Stimulated activated naive CD4-positive, alpha-beta T cell treated with Interleukin-2 at 50 U/mL for 16 hours (primary cell): ENCODE measurements at places on chromosomes 7 and 10.

- DNase-seq, result no peak
These were observed 46.2 kb upstream of the ZNF107 start for GRCh38 chr7:64619705-64620104.

DNA sequence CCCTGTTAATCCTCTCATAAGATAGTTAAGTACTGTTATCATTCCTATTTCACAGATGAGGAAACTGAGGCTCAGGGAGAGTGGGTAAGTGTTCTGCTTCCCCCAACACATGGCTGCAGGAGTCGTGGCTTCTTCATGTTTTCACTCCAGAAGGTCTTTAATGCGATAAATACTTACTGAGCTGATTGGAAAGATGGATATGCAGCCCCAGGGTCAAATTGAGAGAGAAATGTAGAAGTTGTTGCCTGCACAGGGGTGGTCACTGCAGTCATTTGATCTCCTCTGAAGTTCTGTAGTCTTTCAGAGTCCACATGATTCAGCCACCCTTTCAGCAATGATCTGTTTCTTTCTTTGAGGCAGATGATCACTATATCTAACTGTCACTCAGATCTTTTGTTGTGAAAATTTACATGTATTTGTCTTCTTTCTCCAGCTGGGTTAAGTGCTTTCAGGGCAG, 29.3 kb downstream of the CRCP start:
- DNase-seq, result no peak

GRCh38 chr10:109987452-109988211, 20.2 kb upstream of the ADD3 start:
- no peak for DNase-seq

DNA sequence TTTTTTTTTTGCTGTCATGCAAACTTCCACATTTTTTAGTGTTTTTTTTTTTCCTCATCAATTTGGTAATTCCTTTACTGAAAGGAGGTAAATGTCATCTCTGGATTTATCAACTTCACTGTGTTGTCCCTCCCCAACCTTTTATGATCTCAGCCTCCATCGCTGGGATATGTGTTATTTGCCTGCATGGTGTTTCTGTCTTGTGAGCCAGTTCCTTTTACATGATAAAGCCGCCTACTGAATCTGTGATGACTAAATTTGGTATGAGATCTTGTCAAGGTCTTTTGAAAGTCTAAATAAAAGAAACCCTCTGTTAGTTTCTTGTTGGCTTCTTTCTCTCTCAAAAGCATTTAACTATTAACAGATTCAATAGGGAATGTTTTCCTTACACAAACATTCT, 39.3 kb downstream of the TAS2R41 start:
- DNase-seq, result no peak

DNA sequence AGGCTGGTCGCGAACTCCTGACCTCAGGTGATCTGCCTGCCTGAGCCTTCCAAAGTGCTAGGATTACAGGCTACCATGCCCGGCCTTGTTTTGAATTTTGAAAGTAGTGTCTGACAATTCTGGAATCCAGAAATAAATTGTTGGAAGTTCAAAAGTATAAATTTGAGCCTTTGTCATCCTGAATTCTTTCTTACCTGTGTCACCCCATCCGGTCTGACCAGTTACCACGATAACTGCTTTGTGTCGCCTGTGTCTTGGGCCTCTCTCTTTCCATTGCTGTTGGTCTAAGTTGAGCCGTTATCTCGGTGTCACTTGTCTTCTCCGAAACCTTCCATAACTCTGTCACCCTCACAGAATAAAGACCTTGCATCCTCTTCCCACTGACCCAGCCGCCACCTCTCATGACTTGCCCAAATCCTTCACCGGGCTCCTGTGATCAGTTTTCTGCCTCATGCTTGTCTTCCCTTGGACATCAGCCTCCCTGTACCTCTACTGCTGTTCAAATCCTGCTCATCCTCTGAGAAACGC, 18.6 kb downstream of the CUL1 start:
- no peak for DNase-seq

- peak; percentile 68 for DNase-seq
These were observed 95.5 kb downstream of the MAP3K8 start for GRCh38 chr10:30529373-30529998.

DNA sequence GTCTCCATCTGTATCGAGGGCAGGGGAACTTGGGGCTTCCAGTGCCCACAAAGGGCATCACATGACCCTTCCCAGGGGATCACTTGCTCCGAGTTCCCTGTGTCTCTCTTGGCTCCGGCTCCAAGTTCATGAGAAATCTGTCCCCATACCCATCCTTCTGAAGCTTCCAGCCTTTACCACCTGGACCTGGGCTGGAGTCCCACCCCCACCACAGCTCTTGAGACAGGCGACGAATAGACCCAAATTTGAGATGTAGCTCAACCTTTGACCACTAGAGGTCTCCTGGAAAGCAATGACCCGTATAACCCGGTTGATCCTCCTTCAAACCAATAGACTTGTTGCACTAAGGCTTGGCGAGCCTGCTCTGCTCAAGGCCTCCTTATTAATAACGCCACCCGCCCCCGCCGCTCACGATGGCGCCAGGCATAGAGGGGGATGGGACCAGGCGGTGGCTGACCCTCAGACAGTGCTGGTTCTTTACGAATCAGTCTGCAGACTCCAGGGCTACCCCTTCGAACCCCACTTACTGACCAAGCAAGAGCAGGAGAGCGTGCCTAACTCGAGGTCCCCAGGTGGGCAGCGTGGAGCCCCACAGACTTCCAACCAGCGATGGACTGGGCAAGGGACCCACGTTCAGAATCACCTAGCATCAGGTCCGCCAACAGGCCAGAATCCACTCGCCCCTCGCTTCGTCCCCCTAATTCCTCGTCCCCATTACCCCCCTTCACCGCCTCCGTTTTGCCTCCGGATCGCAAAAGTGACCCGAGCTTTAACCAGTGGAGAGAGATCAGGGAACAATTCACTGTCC, 4.4 kb upstream of the ARID5B start:
- peak; percentile 29 for DNase-seq

- no peak for DNase-seq
These were observed 78.3 kb downstream of the GRK5 start for GRCh38 chr10:119285495-119286267.

GRCh38 chr10:72243822-72244437, 27.9 kb upstream of the ASCC1 start:
- DNase-seq, result no peak

- no peak for DNase-seq
These were observed 19.6 kb downstream of the KLLN start for GRCh38 chr10:87843714-87844113.

DNA sequence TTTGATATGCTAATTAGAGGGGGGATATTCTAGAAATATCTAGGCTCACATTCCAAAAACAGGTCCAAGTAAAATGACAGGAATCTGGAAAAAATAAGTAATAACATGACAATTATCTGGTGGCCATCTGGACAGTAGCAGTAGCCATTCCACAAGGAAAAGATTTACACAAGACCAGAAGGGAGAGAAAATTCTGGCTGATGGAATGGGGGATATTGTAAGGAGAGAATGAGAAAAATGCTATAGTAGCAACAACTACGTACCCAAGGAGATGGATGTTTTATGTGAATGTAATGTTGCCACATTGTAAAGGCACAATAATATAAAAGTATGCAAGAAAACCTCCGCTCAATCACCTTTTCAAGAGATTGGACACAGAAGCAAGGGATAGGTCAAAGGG, 5.4 kb downstream of the MYOF start:
- DNase-seq, result no peak
